ENCODE measurements at places on chromosomes 2 and 18. TPM values are rescaled to one million over a fixed set of nuclear protein-coding genes. Genes with fewer than 3 reads are reported as not detected.

EFHD1 gene
- polyA plus RNA-seq = 0.05 TPM

CGREF1 gene
- polyA plus RNA-seq = 18.3 TPM

KCNF1 gene
- polyA plus RNA-seq = 0.16 TPM

ONECUT2 gene
- 0.10 TPM for polyA plus RNA-seq

IRS1 gene
- 16.5 TPM for polyA plus RNA-seq

CDK15 gene
- polyA plus RNA-seq = 2.5 TPM

MAP2 gene
- 11.1 TPM for polyA plus RNA-seq

FBXO36 gene
- polyA plus RNA-seq = 5.7 TPM
